ENCODE measurements at places on chromosomes 12 and 14. TPM values are rescaled to one million over a fixed set of nuclear protein-coding genes. Genes with fewer than 3 reads are reported as not detected.

KCNC2 gene
- total RNA-seq: not detected

ANKRD33 gene
- not detected for total RNA-seq

SYCP3 gene
- total RNA-seq: 0.22 TPM

KLRB1 gene
- total RNA-seq: 7.6 TPM

IFNG-AS1 gene
- 1.6 TPM for total RNA-seq

FERMT2 gene
- 1.7 TPM for total RNA-seq

- no peak overlapping the region for H3K27ac ChIP-seq
- H3K36me3 ChIP-seq: no peaks in the 10 kb centered on the region
- DNase-seq: no peak
- H3K4me1 ChIP-seq: no peaks in the 10 kb centered on the region
- H3K27me3 ChIP-seq: no peaks in the 10 kb centered on the region
Measured at GRCh38 chr12:84637926-84638325, 274.7 kb downstream of the SLC6A15 start.

- DNase-seq: no peak
- H3K27me3 ChIP-seq: no peaks in the 10 kb centered on the region
Measured at GRCh38 chr12:48671231-48671856, 10.7 kb downstream of the KANSL2 start.

DNA sequence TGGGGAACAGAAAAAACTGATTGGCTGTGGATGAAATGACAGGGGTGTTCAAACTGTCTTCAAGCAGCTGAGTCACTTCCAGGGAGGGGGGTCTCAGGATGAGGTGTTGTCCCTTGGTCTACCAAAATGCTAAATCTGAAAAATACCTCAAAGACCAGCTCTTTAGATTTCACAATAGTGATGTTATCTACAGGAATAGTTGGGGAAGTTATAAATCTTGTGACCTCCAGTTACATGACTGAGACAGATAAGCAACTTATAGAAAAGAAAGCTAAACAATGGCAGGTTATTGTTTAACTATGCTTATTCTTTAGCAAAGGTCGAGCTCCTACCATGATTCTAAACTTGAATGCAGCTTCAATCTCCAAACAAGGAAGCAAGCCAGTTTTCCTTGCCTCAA lies 125.4 kb downstream of the SYT10 start:
- H3K4me3 ChIP-seq: no peak overlapping the region
- DNase-seq: no peak
- no peaks in the 10 kb centered on the region for H3K27me3 ChIP-seq
- H3K27ac ChIP-seq: no peak overlapping the region

- H3K27me3 ChIP-seq: no peaks in the 10 kb centered on the region
- DNase-seq: no peak
- no peak overlapping the region for H3K4me3 ChIP-seq
- no peaks in the 10 kb centered on the region for H3K36me3 ChIP-seq
- H3K4me1 ChIP-seq: no peaks in the 10 kb centered on the region
Measured at GRCh38 chr12:127459687-127460086, 807.3 kb upstream of the TMEM132C start.

GRCh38 chr12:129190827-129191226 lies 337.5 kb downstream of the GLT1D1 start:
- H3K36me3 ChIP-seq: no peaks in the 10 kb centered on the region
- no peak for DNase-seq
- no peak overlapping the region for H3K4me3 ChIP-seq
- no peaks in the 10 kb centered on the region for H3K27me3 ChIP-seq

GRCh38 chr12:3328571-3328970 lies 162.4 kb upstream of the PRMT8 start:
- H3K27me3 ChIP-seq: no peaks in the 10 kb centered on the region
- H3K36me3 ChIP-seq: no peaks in the 10 kb centered on the region
- no peak for DNase-seq
- H3K4me3 ChIP-seq: no peak overlapping the region
- no peak overlapping the region for H3K27ac ChIP-seq
- no peaks in the 10 kb centered on the region for H3K4me1 ChIP-seq

- H3K27me3 ChIP-seq: peaks cover 3% of the 10 kb centered on the region
- DNase-seq: no peak
- no peak overlapping the region for H3K27ac ChIP-seq
Measured at GRCh38 chr14:94142836-94143235, 13.4 kb upstream of the IFI27L2 start.

DNA sequence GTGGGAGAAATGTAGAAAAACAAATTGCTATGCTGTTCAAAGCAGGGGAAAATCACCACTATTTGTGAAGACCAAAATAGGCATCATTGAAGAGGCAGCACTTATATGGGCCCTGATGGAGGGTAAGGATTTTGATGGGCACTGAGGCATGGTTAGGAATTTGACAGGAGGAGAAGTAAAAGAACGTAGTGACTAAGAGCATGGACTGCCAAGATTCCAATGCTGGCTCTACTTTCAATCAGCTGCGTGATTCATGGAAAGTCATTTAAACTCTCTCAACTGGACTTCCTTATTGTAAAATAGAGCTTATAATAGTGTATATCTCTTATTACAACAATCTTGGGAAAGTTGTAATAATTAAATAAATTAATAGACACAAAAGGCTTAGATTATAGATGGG lies 267.7 kb upstream of the G2E3 start:
- H3K27me3 ChIP-seq: no peaks in the 10 kb centered on the region
- H3K36me3 ChIP-seq: no peaks in the 10 kb centered on the region
- H3K4me3 ChIP-seq: no peak overlapping the region
- H3K4me1 ChIP-seq: no peaks in the 10 kb centered on the region
- no peak overlapping the region for H3K27ac ChIP-seq

DNA sequence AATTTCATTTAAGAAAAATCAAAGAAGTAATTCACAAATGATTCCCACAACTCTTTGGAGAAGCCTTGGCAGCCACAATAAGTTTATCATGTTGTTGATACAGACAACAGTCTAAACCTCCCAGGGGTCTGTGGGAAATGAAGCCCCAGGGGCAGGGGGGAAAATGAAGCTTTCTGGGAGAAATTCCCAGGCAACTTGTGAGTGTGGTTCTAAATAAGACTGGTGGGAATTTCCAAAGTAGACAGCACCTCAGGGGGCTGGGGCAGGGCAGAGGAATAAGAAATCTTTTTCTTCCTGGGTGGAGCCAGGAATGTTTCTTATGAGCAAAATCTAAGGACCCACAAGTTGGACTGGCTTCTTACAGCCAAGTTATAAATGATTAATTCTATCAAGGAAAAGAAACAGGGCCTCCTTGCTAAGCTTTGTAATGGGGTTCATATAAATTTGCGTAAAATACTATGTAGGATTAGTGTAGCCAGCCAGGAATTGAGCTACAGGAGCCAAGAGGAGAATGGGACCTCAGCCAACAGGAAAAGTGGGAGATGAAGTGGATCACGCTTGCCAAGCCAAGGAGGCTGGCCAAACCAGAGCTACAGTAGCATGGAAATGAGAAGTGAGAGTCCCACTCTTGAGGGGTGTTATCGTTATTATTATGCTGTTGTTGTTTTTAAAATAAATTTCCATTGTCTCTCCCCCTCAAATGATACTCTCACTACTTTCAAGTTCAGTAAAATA lies 182.9 kb upstream of the FAR2 start:
- no peak for DNase-seq
- no peak overlapping the region for H3K27ac ChIP-seq
- H3K4me3 ChIP-seq: no peak overlapping the region
- no peaks in the 10 kb centered on the region for H3K27me3 ChIP-seq
- no peaks in the 10 kb centered on the region for H3K4me1 ChIP-seq
- H3K36me3 ChIP-seq: no peaks in the 10 kb centered on the region

GRCh38 chr14:97713023-97713422 lies 915.8 kb downstream of the VRK1 start:
- no peak for DNase-seq
- H3K4me3 ChIP-seq: no peak overlapping the region
- H3K27me3 ChIP-seq: no peaks in the 10 kb centered on the region
- no peaks in the 10 kb centered on the region for H3K36me3 ChIP-seq

DNA sequence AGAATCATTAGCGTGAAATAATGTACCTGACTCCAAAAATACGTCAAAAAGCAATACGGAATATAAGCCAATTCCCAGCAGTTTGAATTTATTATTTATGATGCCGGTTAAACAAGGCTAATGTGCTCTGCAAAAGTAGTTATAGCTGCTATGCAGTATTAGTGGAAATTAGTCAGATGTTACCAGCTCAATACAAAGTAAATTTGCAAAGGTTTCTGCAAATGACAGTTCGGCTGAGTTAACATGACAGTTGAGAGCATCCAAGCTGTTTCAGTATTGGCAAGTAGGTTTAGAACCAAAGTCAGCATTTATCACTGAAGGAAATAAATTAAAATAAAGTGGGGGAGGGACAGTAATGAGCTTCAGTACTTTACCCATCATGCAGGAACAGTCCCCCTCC lies 1665.8 kb upstream of the FLRT2 start:
- no peak overlapping the region for H3K4me3 ChIP-seq
- DNase-seq: no peak
- no peaks in the 10 kb centered on the region for H3K36me3 ChIP-seq
- no peak overlapping the region for H3K27ac ChIP-seq

DNA sequence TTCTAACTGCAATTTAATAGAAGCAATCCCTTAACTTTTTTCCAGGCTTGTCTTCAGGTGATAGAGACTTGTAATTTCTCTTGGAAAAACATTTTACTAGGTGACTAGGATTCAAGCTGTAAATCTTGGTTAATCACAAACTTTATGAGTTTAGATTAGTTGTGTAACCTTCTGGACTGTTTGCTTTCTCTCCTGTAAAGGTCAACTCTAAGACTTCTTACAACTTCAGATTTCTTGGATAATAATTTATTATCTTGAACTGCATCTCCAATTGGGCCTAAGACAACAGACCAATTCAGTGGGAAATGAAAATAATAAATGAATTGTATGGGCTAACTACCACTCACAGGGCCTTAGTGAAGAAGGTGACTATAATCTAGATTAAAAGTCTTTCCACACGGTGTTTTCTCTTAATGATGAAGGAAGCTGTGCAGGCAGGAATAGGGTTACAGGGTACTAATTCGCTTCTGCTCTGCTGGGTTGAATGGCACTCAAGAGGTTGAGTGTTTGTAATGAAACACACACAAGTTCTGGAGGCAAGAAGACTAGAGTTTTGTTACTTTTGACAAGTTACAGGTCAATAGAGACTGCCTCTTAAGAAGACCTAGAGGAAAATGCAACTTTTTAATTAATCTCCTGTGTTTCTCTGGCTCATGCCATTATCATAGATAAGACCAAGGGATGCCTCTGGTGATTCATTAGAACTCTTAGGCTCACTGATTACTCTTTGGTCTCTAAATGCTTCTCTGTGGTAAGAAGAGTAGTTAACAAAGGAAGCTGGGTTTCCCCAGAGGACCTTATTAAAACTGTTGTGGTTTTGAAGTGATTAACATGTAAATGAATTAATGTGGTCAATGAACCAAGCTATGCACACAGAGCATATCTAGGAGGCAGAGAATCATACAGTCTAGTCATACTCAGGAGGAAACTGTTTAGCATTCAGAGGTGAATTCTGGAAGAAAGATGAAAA lies 30.0 kb upstream of the OR4E1 start:
- DNase-seq: no peak
- H3K4me3 ChIP-seq: no peak overlapping the region
- no peaks in the 10 kb centered on the region for H3K36me3 ChIP-seq
- no peaks in the 10 kb centered on the region for H3K27me3 ChIP-seq
- peaks cover 4% of the 10 kb centered on the region for H3K4me1 ChIP-seq
- no peak overlapping the region for H3K27ac ChIP-seq

Measured in CD8-positive, alpha-beta memory T cell (primary cell).